Activated CD8-positive, alpha-beta memory T cell treated with anti-CD3 and anti-CD28 coated beads for 24 hours (primary cell): ENCODE measurements at places on chromosomes 1 and 21.

DNA sequence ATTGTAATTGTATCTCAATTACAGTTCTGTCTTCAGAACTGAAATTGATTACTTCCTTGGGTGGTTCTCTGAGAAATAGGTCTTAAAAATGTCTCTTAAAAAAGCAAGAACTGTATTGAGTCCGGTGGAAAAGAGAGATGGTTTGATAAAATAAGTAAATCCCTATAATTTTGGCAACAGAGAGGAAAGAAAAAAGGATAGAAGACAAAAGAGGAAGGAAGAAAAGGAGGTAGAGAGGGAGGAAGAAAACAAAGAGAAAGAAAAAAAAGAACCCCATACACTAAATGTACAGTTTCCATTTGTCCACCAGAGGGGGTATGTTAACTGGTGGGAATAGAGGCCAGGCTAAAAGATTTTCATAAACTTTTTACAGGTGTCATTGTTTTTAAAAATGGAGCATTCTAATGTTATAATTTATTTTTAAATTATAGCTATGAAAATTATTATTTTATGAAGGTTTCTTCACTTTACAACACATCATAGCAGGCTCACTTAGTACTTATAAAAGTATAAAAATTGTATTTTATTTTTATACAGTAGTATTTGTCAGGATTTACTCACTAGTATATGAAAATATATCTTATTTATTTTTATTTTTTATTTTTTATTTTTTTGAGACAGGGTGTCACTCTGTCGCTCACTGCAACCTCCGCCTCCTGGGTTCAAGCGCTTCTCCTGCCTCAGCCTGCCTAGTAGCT is 2.1 kb upstream of the UBE2T start:
- no peak for DNase-seq

DNA sequence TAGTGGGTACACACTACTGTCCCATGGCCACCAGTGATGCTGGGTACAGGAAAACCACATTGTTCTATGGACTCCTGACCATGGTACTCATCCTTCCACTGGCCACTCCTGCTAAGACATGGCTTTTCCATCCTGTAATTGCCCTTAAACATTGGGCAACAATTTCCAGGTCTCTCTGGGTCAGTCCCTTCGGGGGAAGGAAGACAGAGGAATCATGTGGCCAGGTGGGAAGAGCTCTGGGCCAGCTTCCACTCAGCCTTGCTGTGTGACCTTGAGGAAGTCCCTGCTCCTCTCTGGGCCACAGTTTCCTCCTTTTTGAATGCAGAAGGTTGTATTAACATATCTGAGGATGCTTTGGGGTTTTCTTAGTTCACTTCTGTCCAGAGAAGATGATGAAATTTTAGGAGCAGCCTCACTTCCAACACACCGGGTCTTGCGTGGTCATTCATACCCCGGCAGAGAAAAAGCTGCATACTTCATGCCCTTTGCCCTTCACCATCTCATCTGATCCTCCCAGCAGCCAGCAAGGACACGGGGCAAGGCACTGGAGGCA is 50.8 kb downstream of the SRRM1 start:
- no peak for DNase-seq

DNA sequence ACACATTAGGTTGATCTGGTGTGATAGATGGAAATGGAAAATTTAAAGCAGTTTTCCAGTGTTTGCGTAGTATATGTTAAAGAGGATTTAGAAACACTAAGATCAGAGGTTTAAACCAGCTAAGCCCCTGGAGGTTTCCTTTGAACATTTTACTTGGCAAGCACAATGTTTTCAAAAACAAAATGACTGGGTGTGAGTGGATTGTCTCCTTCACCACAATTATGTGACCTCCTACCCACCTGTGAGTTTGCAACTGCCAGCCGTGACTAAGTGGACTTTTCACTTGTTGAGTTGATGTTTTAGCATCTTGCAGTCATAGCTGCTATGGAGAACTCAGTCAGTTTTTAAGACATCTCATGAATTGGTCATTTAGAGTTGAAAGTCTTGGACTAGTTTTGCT is 4.7 kb downstream of the CCDC190 start:
- DNase-seq = no peak

- no peak for DNase-seq
Measured at GRCh38 chr1:18770799-18771198, 88.7 kb downstream of the TAS1R2 start.
